ENCODE measurements at places on chromosomes 6 and 20.

- DNase-seq, result peak; percentile 39
Measured at GRCh38 chr6:158972241-158973233, 27.5 kb downstream of the RSPH3 start.

- DNase-seq, result no peak
Measured at GRCh38 chr20:24778585-24779031, 170.5 kb upstream of the CST7 start.

DNA sequence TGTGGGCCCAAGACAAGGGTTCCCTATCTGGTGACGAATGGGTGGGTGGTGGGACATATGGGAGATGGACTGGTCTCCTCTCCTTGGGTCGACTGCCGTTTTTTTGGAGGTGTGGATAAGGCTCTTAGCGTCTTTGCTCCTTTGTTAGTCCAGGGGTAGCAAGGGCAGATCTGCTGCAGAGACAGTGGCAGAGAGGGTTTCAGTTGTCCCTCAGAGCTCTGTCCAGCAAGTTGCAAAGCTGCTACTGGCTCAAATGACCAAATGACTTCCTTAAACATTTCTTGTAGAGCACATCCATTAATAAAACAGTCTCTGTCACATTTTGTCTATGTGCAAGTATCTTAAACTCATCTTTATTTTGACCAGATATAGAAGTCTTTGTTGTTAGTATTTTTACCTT, 508.0 kb upstream of the ADGRB3 start:
- DNase-seq, result no peak

GRCh38 chr6:40960742-40961430, 78.1 kb downstream of the UNC5CL start:
- no peak for DNase-seq

- no peak for DNase-seq
Measured at GRCh38 chr6:75882734-75883133, 133.7 kb downstream of the MYO6 start.

DNA sequence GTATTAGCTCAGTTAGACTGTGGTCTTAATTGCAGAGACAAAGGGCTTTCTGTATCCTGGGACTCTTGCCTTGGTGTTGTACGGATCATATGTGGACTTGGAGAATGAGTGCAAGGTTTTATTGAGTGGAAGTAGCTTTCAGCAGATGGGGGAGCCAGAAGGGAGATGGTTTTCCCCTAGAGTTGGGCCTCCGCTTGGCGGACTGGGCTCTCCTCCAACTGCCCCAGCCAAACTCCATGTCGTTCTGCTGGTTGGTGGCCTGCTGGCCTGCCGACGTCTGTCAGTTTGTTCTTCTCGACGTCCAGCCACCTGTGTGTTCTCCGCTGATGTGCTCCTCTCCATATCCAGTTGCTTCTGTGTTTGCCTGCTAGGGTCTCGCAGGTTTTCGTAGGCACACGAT, 189.5 kb upstream of the FLRT3 start:
- DNase-seq, result no peak

GRCh38 chr6:123529058-123529457, 107.7 kb downstream of the TRDN start:
- no peak for DNase-seq

DNA sequence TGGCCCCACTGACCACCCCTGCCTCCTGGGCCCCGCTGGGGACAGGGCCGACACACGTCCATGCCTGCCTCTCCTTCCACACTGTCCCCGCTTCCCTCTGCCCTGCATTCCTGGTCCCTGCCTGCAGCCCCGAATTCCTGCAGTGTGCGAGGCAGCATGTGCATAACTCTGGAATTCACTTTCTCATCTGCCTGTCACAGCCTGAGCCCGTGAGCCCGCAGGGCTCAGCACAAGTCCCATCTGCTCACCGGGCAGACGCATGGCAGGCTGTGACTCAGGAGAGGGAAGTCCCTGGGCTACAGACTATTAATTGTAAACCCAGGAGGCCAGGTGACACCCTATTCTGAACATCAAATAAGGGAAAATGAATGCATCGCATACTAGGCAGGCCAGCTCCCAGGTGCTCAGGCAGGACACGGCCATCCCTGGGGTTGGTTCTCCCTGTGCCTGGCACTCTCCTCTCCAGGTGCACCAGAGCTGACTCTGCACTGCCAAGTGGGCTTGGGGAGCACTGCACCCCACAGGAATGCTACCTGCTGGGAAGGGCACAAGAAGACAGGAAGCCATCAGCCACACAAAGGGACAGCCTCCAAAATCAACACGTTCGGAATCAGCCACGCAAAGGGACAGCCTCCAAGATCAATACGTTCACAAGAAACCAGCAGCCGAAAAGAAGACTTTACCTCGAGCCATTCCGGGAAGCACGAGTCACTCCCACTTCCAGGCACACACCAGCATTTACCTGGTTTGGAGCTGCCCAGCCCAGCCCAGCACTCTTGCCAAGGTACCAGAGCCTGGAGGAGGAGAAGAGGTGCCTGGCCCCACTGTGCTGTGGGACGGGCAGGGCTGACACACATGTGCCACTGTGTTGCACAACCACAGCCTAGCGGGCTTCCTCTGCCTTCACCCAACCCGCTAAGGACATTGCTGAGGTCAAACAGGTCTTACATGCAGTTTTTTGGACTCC, 65.9 kb downstream of the DLL1 start:
- DNase-seq, result no peak

GRCh38 chr6:143823548-143823947, 19.6 kb upstream of the LTV1 start:
- no peak for DNase-seq

DNA sequence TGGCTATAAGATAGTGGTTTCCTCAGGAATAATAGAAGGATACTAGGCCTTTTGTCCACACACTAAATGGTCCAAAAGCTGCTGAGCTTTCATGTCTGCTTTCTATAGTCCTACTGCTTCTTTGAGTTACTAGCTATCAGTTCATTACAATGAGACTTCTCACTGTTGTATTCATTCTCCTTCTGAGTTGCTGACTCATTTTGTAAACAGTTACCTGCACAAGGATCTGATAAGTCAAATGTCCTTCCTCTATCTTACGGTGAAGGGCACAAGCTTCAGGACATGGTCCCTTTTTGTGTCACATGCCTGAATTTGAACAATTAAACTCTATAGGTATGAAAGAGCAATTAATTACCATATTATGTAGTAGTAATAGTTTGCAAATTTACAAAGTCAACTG, 90.5 kb downstream of the MAN1A1 start:
- no peak for DNase-seq

GRCh38 chr20:3406481-3407039, 909 bp downstream of the DNAAF9 start:
- no peak for DNase-seq

DNA sequence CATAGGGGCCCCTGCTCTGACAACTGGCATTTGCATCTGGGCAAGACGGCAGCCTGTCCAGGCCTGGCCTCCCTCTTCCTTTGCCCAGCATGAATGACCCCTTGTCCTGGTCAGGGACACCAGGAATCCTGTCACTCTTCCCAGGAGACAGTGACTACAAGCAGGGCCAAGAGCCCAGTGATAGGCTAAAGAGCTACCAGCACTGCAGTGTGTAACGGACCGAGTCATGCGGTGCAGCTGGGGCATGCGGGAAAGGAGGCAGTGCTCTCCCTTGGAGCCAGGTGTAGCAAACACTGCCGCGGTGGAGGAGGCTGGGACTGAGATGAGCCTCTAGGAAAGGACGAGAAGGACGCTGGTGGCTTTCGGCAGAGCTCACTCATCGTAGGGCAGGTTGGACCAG, 38.7 kb upstream of the DSP start:
- DNase-seq, result no peak

- DNase-seq, result no peak
Measured at GRCh38 chr20:24955045-24955444, 6.0 kb downstream of the CST7 start.

- no peak for DNase-seq
Measured at GRCh38 chr20:19609642-19610223, 148.3 kb upstream of the RIN2 start.

DNA sequence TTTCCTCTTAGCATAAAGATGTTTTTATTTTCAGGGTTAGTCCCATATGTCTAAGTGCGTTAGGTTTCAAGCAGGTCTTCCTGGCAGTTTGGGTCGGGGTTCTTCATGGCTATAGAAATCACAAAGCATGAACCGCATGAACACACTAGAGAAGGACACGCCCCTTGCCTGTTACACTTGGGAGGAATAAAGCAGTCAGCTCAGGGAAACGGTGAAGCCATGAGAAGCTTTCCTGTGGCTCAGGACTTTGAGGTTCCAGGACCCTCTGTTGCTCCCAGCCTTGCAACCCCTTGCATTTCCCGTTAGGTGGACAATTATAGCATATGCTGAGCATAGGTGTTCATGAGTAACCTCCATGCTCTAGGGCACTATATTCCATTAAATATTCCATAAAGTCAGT, 96.7 kb downstream of the SYCP2 start:
- no peak for DNase-seq

DNA sequence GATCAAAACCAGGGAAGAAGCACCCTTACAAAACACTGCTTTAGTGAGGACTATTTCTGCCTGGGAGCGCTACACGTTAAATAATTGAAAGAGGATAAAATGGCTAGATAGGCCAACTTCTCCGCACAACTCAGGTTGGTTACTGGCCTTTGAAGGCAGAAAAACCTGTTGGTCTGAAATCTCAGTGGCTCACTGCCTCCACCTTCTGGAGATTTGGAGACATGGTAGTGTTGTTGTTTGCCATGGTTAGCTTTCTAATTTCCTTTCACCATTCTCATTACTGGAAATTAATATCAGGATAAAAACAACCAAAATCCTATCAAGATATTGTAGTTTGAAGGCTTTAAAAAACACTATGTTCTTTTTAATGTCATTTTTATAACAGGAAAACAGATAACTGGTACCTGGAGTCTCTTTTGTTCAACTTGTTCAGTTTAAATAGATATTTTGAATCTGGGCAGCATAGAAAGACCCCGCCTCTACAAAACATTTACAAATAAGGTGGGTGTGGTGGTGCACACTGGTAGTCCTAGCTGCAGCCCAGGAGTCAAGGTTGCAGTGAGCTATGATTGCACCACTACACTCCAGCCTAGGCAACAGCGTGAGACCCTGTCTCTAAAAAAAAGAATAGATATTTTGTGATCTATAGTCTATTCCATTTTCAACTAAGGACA, 27.5 kb upstream of the BCLAF1 start:
- DNase-seq, result peak; percentile 68

DNA sequence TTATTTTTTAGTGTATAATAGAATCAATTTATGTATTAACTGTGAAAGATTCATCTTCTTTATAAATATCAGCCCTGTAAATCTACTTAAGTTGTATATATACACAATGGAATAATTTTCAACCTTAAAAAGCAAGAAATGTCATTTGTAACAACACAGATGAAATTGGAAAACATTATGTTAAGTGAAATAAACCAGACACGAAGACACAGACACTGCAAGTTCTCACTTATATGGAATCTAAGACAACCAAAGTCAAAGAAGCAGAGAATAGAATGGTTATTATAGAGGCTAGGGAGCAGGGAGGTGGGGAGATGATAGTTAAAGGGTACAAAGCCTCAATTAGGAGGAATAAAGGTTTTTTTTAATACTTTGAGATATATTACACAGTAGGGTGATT, 1404.4 kb downstream of the HACE1 start:
- DNase-seq, result no peak

DNA sequence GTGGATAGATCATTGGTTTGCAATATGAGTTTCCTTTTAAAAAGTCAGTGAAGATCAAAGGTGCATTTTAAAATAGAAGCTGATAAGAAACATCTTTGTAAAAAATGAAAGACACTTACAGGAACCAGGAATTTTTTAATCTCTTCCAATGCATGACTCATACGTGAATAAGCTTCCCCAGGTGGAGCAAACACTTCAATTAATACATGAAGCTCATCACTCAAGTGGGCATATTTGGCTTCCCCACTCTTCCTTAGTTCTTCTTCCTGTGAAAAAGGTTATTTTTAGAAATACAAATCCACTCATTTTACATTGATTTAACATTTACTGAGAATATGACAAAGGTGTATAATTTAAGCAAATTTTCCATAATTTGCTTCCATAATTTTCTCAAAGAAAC, 308.1 kb downstream of the KHDRBS2 start:
- DNase-seq, result no peak

- DNase-seq, result peak; percentile 34
Measured at GRCh38 chr6:61887423-61887822, 398.6 kb downstream of the KHDRBS2 start.

DNA sequence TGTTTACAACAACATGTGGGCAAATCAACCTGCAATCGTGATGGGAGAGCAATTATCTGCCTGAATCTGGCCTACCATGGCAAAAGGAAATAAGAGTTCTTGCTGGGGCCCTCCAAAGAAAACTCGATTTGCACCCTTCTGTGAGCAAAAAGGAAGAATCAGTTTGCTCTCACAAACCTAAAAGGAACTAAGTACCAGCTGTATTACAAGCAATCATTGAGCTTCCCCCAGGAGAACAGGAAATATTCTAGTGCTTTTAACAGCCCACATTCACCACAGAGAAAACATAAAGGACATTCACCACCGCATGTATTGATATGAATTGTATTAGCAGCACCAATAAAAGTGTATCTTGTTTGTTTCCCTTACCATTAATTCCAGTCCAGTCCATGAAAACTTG, 75.0 kb downstream of the MBOAT1 start:
- no peak for DNase-seq

DNA sequence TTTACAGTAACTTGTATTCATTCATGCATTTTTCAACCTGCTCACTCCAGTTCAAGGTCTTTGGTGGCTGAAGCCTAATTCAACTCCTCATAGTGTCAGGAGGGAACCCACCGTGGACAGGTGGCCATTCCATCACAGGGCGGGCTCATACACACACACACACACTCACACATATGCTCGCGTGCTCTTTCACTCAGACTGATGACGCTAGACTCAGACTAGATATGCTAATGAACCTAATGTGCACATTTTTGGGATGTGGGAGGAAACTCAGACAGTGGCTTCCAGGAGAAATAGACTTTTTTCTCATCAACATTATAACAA, 56.7 kb downstream of the TRIM27 start:
- no peak for DNase-seq

DNA sequence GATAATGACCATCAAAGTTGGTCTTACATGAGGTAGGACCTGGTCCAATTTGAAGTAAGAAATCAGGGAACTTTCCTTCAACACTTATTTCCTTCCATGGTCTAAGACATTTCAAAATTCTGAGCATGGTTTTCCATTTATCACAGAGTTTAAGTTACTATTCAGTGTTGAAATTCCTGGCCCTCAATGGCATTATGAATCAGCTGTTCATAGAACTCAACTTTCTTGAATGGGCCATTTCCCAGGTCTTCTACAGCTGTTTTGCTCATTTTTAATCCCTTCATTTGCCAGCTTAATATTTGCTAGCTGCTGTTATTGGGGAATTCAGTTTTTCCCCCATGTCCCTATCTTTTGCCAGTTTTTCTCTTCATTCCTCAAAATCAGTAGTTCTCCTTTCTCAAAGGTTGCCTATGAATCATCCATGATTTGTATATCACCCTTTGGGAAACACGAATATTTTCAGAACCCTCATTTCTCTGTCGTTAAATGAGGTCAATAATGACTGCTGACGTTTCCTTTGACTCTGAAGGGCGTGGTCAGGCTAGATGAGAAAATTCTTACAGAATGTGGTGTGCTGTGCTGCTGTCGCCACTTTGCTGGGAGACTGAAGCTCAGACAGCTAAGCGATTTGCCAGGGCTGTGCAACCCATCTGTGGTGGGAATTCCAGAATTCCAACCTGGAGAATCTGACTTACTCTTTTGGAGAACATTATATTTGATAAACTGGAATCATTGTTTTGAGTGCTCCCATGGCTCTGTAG, 216.5 kb upstream of the FLRT3 start:
- no peak for DNase-seq
